ENCODE measurements at places on chromosomes 3 and 15.

DNA sequence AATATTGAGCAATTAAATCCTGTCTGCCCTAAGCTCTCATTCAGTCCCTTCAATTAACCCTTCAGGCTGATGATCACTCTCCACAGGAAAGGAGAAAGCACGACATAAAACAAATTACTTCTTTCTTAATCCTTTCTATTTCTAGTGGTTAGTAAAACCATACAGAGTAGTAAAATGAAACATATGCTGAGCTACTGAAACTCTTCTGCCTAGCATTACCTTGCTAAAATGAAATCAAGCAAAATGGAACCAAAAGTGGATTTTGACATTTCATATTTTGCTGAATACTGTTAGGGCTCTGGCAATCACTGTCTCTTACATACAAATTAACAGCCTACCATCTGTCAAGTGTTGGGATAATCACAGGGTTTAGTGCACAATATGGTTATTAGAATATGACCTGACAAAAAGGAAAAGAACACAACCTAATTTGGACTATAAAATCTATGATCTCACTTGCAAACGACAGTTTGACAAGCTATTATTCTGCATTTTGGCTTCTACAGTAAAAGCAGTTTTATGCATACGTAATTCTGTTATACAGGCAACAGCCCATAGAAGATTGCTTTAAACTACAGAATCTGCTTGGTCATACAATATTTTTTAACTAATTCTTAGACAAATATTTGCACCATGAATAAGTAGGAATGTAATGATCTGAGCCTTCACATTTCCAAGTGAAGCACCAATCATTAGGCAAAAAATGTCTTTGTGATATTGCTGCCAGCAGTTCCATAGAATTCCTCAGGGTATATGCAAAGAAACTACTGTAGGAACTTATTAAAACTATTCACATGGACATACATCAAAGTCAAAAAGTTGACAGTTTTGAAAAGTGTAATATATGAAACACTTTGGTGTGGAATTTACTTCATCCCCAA is 105.0 kb downstream of the FHIT start:
- no peak for DNase-seq

DNA sequence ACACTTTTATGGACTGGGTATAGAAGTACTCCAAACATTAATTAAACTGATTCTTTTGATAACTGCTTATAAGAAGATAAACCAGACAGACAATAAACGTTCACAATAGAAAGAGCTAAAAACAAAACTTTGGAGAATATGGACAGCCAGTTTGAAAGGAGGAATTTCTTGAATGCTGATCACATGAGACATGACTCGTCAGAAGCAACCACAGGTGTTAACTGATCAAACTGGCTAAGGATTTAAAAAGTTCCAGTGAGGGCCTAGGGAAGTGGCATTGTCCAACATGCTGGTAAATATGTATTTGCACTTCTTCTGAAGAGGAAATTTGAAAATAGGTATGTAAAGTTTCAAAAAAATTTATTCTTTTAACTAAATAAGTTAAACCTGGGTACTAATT is 29.4 kb upstream of the AP3B2 start:
- DNase-seq, result no peak

DNA sequence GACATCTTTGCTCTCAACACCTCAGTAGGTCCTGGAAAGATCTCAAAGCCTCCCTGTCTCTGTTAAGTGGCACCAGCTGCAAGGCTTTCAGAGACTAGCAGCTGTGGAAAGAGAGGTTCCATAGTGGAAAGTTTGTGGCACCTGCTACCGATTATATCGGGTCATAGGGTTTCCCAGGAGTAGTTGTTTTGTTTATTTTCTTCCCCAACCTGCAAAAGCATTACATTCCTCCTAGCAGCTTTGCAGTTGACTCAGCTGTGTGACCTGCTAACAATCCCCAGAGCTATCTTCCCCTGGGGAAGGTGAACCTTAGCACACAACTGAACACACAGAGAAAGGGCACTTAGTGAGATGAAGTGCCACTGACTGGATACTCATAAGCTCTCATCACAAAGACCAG is 598.9 kb upstream of the GRM7 start:
- DNase-seq, result no peak

DNA sequence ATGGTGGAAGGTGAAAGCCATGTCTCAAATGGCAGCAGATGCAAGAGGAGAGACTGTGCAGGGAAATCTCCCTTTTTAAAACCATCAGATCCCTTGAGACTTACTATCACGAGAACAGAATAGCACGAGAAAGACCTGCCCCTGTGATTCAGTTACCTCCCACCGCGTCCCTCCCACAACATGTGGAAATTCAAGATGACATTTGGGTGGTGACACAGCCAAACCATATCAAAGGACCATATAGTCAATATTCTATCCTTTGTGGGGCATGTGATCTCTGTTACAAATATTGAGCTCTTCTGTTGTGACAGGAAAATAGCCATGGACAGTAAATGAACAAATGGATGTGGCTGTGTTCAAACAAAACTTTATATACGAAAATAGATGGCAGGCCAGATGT is 77.2 kb upstream of the ACKR4 start:
- DNase-seq, result no peak

GRCh38 chr15:70411143-70411863 is 313.6 kb upstream of the TLE3 start:
- DNase-seq, result no peak

All from stimulated activated CD4-positive, alpha-beta T cell treated with anti-CD3 and anti-CD28 coated beads, TNF-alpha, amount 100 ng/mL, for 4 hours (primary cell).